ENCODE measurements at places on chromosomes 6 and 20.

DNA sequence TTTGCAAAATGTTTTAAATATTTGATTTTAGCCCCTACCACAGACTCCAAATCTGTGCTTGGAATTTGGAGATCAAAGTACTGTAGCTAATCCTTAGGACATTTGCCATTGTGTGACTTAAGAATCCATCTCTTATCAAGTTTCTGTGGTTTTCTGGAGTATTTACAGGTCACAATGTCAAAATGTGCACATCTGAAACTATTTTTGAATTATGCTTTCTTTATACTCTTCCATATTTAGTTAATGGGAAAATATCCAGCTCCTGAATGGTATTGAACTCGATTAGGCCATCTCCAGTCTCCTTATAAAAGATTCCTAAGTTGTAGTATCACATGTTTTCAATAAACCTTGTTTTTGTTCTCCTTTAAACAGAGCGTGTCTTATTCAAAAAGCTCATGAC, 162.5 kb downstream of the KHDC1L start:
- DNase-seq = no peak

- DNase-seq = no peak
Observed at GRCh38 chr6:138230221-138230620, 11.9 kb upstream of the PBOV1 start.

DNA sequence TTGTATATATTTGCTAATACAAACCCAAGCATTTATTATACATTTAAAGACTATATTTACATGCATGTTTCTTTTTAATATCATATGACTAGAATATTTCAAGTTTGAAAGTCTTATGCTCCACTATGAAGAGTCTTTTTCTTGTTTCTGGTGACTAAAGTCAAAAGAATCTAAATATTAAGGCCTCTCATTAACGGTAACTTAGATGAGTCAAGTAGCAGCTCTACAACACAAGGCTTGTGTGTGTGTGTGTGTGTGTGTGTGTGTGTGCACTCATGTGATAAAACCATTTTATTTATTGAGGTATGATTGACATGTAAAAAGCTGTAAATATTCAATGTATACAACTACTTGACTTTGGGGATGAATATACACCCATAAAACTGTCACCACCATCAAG, 275.6 kb downstream of the TFAP2B start:
- no peak for DNase-seq

DNA sequence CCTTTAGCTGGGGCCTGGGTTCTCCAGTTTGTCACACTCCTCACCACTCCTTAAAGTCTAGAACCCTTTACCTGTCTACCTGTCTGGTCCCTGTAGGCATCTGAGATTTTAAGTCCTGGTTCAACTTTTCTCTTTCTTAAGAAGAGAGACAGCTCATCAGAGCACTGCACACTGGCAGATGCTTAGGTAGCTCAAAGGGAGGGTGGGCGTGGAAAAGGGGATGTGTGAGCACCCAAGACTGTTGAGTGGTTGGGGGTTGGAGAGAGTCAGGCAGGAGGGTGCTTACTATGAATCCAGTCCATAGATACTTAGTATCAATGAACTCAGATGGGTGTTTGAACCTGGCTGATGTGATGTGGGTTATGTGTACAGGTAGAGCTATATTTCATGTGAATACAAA, 6.6 kb upstream of the KCNG1 start:
- DNase-seq = no peak

DNA sequence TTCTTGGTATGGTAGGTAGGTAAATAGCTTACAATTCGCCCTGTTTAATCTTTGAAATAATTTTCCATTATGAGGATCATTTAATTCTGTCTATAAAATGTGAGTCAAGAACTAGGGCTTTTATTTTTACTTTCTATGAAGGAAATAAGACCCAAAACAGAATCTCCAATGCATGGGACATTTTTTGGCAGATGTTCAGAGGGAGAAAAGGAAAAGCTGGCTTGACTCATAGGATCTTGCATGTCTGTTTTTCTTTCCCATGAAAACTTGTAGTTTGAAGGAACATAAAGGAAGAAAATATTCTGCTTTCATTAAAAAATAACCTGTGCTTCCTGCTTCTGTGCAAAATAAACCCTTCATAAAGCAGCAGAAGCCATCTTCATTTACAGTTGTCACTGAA, 143.1 kb upstream of the INSM1 start:
- no peak for DNase-seq

- no peak for DNase-seq
Observed at GRCh38 chr20:31708736-31709534, 13.7 kb downstream of the BCL2L1 start.

GRCh38 chr6:8736156-8736895, 301.0 kb upstream of the SLC35B3 start:
- no peak for DNase-seq

DNA sequence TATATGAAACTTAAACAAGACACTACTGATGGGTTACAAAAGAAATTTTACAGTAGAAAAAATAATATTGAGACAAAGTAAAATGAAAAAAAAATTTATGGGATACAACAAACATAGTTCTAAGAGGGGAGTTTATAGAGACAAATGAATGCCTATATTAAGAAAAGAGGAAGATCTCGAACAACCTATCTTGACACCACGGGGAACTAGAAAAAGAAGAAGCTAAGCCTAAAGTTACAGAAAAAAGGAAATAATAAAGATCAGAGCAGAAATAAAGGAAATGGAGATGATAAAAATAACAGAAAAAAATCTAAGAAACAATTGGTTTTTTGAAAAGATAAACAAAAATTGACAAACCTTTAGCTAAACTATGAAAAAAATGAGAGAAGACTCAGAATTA, 9.1 kb upstream of the ECHDC1 start:
- no peak for DNase-seq

DNA sequence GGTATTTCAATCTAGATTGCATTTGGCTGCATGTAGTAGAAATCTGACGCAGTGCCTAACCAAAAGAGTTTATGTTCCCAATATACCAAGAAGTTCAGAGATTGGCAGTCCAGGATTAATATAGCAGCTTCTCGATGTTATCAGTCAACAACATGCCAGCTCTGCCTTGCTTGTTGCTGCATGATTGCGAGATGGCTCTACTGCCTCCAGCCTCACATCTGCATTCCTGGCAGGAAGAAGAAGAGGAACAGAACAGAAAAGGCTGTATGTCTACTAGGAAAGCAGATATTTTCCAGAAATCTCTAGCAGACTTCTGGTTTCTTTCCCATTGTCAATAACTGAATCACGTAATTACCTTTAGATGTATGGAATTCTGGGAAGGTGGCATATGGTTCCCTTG, 60.8 kb downstream of the SLC35D3 start:
- no peak for DNase-seq

- peak; percentile 37 for DNase-seq
Observed at GRCh38 chr20:5127204-5127858, 523 bp downstream of the CDS2 start.

DNA sequence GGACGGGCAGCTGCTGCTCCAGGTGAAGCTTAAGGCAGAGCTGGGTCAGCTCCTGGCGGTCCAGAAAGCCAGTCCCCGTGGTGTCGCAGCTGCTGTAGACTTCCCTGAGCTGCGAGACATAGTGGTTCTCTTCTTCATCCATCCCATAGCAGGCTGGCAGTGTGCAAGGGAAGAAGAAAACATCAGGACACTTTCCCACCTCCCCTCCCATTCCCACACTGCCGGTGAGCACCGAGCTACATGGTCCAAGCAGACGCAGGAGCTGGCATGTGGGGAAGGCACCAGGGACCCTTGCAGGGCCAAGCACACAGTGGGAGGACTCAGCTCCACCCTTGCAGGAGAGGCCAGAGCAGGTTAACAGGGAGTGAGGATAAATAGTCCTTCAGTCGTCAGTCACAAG, 58.9 kb downstream of the NINL start:
- DNase-seq = no peak

DNA sequence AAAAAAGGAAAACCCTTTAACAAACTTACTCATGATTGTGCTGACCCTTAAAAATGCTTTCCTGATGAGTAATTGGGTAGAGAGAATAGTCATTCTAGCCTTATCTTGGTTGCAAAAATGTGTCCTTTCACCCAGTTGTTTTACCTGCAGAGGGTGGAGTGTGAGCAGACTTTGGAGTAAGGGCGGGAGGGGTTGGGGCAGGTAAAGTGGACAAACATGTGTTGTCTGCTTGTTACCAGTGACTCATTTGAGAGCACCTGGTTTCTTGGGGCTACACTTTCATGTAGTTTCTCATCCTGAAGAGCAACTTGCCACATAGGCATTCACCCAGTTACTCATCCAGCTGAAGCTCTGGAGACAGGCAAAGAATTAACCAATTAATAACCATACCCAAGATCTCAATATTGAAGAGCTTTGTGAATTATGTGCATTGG, 121.1 kb downstream of the TNFRSF21 start:
- DNase-seq = no peak
